HS-5 (cell line): ENCODE measurements at places on chromosomes 3 and 15.

- no peak for DNase-seq
Observed at GRCh38 chr3:117350371-117350770, 640.8 kb downstream of the TUSC7 start.

GRCh38 chr3:188322135-188322887 is 168.4 kb downstream of the LPP start:
- DNase-seq, result no peak

GRCh38 chr3:30475038-30475808 is 131.2 kb upstream of the TGFBR2 start:
- no peak for DNase-seq

GRCh38 chr15:58040150-58040549 is 25.4 kb downstream of the ALDH1A2 start:
- no peak for DNase-seq

- no peak for DNase-seq
Observed at GRCh38 chr15:91887321-91887720, 33.8 kb downstream of the SLCO3A1 start.

- DNase-seq, result no peak
Observed at GRCh38 chr15:94186770-94187331, 44.5 kb upstream of the MCTP2 start.

DNA sequence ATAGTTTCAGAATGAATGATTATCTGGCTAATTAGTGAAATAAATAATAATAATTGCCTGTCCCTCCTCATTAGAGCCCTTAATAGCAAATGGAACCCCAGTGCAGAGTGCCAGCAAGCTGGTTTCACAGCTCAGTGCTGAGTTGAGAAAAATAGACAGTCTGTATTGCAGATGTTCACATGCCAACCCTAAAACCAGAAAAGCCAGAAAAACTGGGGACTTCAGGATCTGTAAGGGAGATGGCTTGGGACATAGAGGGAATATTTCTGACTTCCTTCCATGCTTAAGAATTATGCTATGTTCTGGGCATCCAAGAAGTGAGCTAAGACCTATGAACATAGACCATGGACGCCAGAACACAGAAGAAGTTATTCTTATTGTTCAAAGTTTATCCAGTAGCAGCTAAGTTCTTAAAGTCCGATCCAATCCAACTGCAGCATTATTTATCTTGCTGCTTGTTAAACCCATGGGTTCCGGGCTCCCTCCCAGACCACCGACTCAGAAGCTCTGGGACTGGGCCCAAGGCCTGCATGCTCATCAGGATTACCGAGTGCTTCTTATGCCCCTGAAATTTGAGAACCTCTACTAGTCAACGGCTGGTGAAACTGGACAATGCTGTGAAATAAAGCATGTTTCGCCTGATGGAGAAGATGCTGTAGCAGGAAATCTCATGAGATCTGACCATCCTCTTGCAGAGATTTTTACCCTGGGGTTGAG is 158.3 kb downstream of the FOXB1 start:
- DNase-seq, result no peak

- DNase-seq, result no peak
Observed at GRCh38 chr3:126267976-126268615, 87.7 kb upstream of the ALDH1L1 start.

DNA sequence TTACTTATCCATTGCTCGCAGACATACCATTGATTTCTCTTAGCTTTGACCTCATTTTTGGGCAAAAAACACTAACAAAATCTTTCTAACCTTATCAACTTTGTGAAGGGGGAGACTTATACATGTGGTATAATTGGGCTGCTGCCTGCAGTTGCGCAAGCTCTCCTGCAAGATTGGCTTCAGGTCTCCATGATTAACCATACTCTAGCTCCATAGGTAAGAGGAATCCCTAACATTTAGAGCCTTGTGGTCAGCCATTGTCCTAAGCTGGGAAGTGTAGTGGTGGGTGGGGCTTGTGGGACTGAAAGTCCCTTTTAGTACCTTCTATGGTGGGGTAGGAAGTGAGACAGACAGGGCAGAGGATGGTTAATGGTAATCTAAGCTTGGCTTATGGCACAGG is 179.6 kb upstream of the THRB start:
- no peak for DNase-seq

- no peak for DNase-seq
Observed at GRCh38 chr15:69766156-69766555, 313.5 kb downstream of the RPLP1 start.

GRCh38 chr3:129911261-129911861 is 17.9 kb upstream of the TMCC1 start:
- no peak for DNase-seq

DNA sequence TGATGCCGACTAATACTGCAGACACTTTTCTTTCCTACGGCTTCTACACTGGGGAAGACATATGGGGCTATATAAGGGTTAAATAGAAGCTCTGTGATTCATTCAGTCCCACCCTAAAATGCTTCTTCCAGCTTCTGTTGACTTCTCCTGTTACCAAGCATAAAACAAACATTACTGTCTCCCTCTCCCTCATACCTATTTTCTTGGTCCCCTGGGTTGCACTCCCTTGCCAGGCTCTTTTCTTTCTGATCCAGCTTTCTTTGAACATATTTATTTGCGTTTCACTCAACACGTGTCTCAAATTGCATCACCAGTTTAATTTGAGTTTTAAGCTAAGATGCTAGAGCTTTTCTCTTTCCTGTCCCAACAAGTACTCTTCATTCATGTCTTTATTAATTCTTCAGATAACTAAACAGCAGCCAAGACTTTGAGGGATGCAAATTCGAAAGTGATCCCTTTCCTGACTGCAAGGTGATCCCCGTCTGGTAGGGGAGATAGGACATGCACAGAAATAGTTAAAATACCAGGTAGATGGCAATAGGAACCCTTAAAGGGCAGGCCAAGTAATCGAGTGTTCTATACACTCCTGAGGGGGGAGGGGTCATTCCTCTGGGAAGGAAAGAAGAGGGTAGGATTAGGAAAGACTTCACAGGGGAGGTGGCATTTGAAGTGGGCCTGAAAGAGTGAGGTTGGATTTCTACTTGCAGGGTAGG is 198.6 kb upstream of the BCL6 start:
- DNase-seq, result no peak

GRCh38 chr3:127860211-127860696 is 37.9 kb upstream of the MGLL start:
- DNase-seq, result no peak

GRCh38 chr15:71660501-71660900 is 149.9 kb upstream of the NR2E3 start:
- DNase-seq, result no peak

- DNase-seq, result no peak
Observed at GRCh38 chr3:108118038-108118768, 27.4 kb upstream of the CD47 start.

- no peak for DNase-seq
Observed at GRCh38 chr15:70690491-70691276, 72.7 kb downstream of the UACA start.

DNA sequence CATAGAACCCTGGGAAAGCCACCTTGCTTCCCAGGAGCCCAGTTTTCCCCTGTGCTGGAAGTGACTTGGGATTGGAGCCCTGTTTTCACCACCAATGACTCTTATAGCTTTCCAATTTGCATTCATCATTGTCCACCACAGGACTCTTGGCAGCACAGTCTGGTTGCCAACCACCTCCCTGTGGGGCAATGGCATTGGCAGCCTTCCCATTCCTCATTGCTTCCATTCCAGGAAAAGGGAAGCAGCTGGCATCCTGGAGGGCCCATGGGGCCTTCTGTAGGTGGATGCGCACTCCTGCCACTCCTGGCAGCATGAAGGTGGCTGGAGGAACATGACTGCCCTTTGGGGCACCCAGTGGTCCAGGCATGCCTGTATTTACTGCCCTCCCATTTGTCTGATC is 57.7 kb downstream of the FEM1B start:
- no peak for DNase-seq

DNA sequence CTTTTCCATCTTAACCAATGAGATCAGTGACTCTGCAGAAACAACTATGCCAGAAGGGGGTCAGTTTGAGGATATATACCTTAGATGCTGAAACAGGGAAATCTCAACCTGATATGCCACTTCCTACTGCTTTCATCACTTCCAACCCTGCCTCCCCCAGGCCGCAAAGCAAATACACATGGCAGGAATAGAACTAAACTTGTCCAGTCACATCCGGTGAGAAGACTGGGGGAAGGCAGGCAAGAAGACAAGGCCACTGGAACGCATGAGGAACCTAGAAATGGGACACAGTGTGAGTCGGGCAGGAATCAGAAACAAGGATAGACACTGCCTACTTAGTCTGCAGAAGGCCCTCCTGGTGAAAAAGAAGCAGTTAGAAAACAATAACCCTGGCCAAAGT is 90.6 kb downstream of the MYO5A start:
- DNase-seq, result no peak

DNA sequence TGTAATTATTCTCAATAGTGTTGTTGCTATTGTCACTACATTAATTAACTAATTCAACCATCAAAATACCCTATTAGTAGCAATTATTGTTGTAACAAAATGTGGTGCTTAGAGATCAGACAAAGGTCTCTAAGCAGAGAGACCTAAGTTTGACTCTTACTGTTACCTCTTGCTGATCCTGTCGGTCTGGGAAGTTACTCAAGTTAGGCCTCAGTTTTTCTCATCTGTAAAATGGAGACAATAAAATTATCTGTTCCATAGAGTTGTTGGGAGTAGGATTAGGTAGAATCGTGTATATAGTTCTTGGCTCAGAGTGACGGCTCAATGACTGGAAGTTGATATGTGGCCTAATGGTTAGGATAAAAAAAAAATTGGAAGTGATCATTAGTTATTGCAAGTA is 69.8 kb upstream of the ARL8B start:
- no peak for DNase-seq

- no peak for DNase-seq
Observed at GRCh38 chr15:33985287-33985686, 17.0 kb downstream of the CHRM5 start.

DNA sequence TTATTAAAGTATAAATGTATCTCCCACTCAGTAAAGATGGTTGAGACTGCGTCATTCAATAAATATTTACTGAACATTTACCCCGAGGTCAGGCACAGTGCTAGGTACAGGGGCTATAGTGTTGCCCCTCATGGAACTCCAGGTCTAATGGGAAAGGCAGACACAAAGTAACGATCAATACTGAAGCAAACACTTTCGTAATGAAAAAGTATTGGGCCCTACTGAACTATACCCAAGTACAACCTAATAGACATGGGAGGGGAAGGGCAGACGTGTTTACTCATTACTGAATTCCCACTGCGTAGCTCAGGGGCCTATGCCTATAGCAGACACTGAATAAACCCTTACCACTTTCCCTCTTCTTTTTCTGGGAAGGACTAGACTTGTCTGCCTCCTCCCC is 56.9 kb downstream of the KLHL6 start:
- DNase-seq, result no peak

DNA sequence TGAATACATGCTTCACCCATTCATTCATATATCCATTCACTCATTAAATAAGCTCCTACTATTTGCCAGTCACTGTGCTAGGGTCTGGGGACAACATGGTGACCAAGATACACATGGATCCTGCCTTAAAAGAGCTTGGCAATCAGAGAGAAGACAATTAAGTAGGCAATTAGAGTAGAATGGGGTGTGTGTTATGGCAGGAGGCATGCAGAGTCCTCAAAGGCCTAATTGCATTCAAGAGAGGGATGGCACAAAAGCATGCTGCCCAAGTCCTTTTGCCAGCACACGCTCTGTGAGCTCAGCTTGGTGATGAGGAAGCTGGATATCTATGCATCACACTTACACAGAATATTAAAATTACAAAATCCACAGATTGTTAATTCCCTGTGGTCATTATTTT is 2.8 kb upstream of the PRICKLE2 start:
- DNase-seq, result no peak

- DNase-seq, result peak; percentile 76
Observed at GRCh38 chr3:106811376-106811775, 565.9 kb upstream of the CCDC54 start.

DNA sequence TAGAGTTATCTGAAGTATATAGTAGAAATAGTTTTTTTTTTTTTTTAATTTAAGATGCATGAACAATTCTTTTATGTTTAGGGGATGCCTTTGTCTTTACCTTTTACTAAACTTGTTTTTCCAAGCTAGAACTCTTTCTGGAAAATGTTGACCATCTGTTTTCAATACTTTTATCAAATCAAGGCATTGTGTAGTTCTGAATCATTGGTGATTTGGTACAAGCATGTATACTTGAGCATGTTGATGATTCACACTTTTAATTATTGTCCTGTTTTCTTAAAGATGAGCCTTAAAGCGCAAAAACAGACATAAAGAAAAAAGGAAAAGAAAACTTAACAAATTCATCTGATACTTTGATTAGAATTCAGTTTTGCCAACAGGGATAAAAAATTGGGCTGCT is 28.3 kb downstream of the PDCD6IP start:
- peak; percentile 50 for DNase-seq

- no peak for DNase-seq
Observed at GRCh38 chr15:52102463-52102862, 10.1 kb downstream of the BCL2L10 start.

DNA sequence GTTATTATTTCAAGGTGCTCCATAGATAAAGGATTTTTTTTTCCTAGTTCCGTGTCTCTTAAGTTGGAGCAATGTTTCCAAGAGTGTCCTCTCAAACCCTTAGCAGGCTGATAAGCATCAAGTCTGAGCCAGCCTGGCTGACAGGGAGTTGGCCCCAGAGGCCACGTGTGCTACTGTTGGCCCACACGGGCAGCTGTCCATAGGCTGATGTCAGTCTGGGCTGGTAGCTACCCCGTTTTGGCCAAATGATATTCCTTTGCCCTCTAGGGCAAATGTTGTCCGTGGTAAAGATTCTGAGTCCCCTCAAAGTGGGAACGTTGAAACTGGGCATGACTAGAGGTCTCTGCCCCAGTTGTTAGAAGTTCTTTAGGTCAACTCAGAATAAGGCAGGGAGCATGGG is 99.4 kb downstream of the FLNB start:
- no peak for DNase-seq

- no peak for DNase-seq
Observed at GRCh38 chr15:44535092-44535491, 1.9 kb upstream of the EIF3J start.

DNA sequence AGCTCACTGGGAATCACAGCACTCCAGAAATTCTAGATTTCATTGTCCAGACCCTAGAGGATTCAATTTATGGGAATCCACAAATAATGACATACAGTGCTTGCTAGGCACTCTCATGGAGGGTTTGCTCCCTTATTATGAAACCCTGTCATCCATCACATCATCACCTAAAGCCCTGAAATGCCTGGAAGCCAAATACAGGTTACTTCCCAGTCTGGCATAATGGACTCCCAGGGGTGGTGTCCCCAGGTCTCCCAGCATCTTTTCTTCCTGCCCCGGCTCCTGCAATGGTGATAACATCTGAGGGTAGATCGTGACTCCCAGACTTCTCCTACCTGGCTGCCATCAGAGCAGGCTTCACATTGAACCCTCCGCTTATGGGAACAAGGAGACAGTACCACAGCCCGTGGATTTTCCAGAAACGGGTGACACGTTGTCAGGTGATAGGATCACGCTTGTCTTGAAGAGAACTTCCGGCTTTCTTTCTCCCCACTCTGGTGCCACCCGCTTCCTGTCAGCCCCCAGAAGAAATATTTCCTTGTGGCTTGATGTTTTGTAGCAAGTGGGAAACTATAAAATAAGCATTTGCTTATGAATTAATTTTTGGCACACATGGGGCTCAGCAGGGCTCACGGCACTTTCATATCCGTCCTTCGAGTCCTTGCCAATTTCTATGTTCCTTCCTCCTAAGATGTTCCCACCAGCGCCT is 238.7 kb upstream of the BHLHE40 start:
- DNase-seq, result no peak
